Keratinocyte (primary cell): ENCODE measurements at places on chromosomes 16 and 17. TPM values are rescaled to one million over a fixed set of nuclear protein-coding genes. Genes with fewer than 3 reads are reported as not detected.

SPATA22 gene
- polyA plus RNA-seq, result 0.10 TPM in 1 of 3 replicates, not detected in the others

DNA sequence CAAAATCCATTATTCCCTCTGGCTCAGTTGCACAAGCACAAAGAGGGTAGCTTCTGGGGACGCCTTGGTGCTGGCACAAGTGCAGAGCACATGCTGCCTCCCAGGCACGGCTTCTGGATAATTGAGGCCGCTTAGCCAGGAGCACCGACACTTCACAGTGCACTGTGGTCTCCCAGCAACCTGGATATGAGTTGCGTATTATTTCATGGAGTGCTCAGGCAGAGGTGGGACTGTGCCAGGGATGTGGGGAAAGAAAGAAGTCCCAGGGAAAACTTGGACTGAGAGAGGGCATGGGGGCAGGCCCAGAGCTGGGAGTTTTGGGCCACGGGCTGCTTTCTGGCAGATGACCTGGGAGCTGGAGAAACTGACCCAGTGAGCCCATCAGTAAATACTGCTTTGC, 37.5 kb downstream of the MPRIP start:
- peaks cover 66% of the 10 kb centered on the region for H3K36me3 ChIP-seq
- no peak overlapping the region for H3K27ac ChIP-seq
- peaks cover 22% of the 10 kb centered on the region for H3K4me1 ChIP-seq
- no peak overlapping the region for H3K4me3 ChIP-seq
- no peak for DNase-seq

DNA sequence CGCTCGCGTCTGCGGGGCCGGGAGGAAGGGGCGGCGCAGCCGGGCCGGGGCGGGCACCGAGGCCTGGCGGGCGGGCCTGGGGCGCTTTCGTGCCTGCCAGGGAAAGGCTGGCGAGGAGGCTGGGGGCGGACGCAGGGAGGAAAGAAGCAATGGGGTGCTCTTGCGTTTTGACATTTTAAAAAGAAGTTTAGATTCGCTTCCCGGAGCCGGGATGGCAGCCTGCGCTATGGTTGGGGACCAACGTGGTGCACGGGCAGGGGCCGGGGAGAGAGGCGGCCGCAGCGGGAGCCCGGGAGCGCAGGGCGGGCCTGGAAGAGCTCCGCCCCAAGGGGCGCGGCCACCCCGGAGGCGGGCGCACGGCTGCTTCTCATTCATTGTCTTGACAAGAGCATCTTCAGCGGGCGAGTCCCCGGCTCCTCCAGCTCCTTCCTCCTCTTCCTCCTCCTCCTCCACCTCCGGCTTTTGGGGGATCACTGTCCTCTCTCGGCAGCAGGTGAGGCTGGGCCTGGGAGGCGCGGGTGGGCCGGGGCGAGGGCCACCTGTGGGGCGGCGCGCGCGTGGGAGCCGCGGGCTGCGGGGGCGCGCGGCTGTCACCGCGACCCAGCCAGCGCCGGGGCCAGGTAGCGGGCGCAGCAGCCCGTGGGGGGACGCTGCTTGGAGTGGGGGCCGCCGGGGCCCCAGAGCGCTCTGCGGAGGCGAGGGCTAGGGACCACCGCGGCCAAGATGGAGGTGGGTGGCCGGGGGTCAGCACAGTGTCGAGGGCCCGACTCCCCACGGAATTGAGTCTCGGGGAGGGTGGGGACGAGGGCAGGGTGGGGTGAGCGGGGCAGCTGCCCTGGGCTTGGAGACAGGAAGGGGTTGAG, at the start of gene CORO1A:
Gene CORO1A (plus strand): TSS at position 370 of the 863 bp plus-strand sequence. CDS start 1,608 bp downstream, outside the sequence.
- DNase-seq, result peak; percentile 7
- H3K27me3 ChIP-seq, result no peaks in the 10 kb centered on the region
- peak within 1 kb of the TSS; percentile 36 for H3K4me3 ChIP-seq
- no peak within 1 kb of the TSS for H3K27ac ChIP-seq

- no peak for DNase-seq
- H3K4me1 ChIP-seq, result no peaks in the 10 kb centered on the region
- no peak overlapping the region for H3K4me3 ChIP-seq
- H3K27me3 ChIP-seq, result no peaks in the 10 kb centered on the region
- H3K27ac ChIP-seq, result no peak overlapping the region
These were observed 20.1 kb downstream of the ZNF276 start for GRCh38 chr16:89741342-89742014.

GDPD1 gene
- polyA plus RNA-seq, result 1.4 to 3.3 TPM (median 2.8 TPM) in 3 replicates

GRCh38 chr17:39405436-39405835, 4.0 kb upstream of the FBXL20 start:
- H3K4me1 ChIP-seq, result peaks cover 13% of the 10 kb centered on the region
- H3K4me3 ChIP-seq, result no peak overlapping the region
- H3K27me3 ChIP-seq, result no peaks in the 10 kb centered on the region
- no peak overlapping the region for H3K27ac ChIP-seq
- no peak for DNase-seq
- peaks cover 30% of the 10 kb centered on the region for H3K36me3 ChIP-seq

DNA sequence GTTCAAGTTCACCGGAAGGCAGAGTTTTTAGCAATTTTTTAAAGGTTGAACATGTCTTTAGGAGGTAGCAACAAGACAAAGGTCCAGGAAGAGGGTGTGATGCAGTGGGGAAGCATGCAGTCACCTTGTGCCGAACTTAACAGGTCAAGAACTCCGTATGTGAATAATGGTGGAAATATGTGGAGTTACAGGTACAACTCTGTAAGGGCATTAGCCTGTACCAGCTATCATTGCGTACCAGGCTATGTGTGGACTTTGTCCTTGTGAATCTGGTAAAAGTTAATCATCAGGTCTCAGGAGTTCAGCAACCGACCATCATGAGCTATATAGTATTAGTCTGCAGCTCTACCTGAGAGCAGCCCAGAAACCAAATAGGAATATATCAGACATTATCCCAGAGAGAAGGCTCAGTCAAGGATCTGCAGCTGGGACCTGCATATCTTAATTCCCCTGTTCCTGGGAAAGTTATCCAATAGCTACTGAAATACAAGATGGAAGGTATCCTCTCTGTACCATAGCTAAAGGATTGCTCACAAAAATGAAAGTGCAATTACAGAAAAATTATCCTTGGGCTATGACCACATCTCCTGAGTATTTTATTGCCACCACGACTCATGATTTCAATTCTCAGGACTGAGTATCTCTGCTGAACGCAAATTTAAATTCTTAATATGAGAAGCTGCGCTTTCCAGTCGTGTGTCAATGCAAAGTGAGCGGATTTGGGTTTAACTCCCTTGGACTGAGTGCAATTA, 469.3 kb downstream of the CDH13 start:
- no peaks in the 10 kb centered on the region for H3K27me3 ChIP-seq
- DNase-seq, result no peak
- H3K27ac ChIP-seq, result no peak overlapping the region
- no peak overlapping the region for H3K4me3 ChIP-seq
- H3K36me3 ChIP-seq, result no peaks in the 10 kb centered on the region

GRCh38 chr17:45338996-45339535, 22.2 kb upstream of the MAP3K14 start:
- no peak overlapping the region for H3K27ac ChIP-seq
- no peak for DNase-seq
- H3K36me3 ChIP-seq, result no peaks in the 10 kb centered on the region

CBX2 gene
- polyA plus RNA-seq, result 1.7 to 2.3 TPM (median 1.8 TPM) in 3 replicates

GUCY2D gene
- 0.25 to 0.42 TPM in 2 of 3 replicates, not detected in the other for polyA plus RNA-seq

CNTD1 gene
- not detected in 3 replicates for polyA plus RNA-seq

DNA sequence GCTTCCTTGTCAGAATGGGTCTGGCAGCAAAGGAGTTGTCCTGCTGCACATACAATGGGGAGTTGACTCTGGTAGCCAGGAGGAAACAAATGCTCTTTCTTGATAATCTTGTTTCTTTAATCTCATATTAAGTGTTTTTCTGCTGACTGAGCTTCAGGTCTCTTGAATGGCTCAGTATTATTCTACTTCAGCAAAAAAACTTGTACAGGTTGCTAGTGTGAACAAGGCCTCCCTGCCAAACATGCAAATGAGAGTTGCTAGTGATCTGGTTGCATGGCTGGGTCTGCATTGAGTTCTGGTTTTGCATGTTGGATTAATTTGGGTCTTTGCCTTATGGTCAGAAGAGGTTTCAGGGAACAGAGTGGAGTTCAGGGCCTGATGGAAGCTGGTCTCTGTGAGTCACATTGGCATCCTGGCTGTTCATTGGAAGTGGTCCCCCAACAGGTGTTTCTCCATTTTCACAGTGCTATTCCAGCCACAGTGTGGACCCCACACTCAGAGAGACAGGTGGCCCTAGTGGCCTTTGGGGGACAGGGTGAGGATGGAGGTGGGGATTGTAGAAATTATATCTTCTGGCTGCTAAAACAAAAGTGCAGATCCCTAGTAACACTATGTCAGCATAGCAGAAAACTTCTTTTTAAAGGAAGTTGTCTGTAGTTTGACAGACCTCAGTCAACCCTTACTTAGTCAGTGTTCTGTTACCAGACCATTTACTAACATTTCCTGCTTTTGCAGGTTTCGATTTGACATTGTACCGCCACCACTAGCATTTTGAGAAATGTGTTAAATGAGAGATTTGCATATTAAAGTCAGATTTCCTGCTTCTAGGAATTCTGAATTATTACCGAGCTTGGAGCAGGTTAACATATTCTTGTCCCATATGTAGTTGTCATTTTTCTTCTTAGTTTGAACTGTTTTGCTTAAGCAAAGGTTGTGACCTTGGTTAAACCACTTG, 47.1 kb downstream of the EPN2 start:
- no peaks in the 10 kb centered on the region for H3K27me3 ChIP-seq
- no peaks in the 10 kb centered on the region for H3K4me1 ChIP-seq
- no peak overlapping the region for H3K4me3 ChIP-seq
- H3K36me3 ChIP-seq, result peaks cover 15% of the 10 kb centered on the region

ITPRIPL2 gene
- polyA plus RNA-seq, result 4.9 to 6.6 TPM (median 5.9 TPM) in 3 replicates

- H3K36me3 ChIP-seq, result no peaks in the 10 kb centered on the region
- no peaks in the 10 kb centered on the region for H3K27me3 ChIP-seq
- H3K4me3 ChIP-seq, result no peak overlapping the region
- no peak overlapping the region for H3K27ac ChIP-seq
- H3K4me1 ChIP-seq, result no peaks in the 10 kb centered on the region
These were observed 22.7 kb downstream of the GINS3 start for GRCh38 chr16:58415003-58415402.

GRCh38 chr17:44038604-44039011, 23.8 kb upstream of the TMEM101 start:
- DNase-seq, result no peak
- no peaks in the 10 kb centered on the region for H3K27me3 ChIP-seq
- no peak overlapping the region for H3K4me3 ChIP-seq

DNA sequence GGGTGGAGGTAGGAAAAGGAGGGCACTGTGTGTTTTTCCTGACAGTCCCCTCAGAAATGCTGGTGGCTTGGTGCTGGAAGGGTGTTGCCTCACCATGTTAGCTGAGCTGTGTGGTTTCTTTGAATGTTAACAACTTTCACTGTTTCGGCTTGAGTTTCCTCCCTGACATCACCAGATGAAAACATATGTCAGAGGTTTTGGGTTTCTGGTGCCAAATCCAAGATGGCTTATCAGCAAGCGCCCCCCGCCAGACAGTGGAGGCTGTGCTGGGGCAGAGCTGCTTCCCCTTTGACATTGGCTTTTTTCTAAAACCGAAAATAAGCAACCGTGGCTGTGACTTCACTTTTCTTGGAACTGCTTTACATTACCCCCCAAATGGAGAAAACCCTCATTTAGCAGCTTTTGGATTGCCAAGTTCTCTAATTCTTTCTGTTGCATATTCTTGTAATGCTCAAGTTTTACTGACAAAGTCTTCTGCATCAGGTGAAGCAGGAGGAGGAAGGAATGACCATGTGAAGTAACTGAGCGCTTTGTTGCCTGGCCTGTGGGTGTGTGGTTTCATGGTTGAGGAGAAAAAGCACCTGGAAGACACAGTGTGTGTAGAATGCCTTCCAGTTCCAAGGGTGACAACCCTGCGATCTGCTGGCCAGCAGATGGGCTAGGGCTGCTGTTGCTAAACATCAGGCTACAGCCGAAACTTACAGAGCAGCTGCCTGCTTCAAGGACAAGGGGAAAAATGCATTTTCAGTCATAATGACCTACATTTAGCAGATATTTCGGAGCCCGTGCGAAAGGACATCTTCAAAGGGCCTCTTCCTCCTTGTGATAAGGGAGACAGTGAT, 9.7 kb downstream of the RMI2 start:
- H3K4me3 ChIP-seq, result no peak overlapping the region
- H3K36me3 ChIP-seq, result no peaks in the 10 kb centered on the region
- H3K27ac ChIP-seq, result no peak overlapping the region
- peaks cover 37% of the 10 kb centered on the region for H3K4me1 ChIP-seq

DNA sequence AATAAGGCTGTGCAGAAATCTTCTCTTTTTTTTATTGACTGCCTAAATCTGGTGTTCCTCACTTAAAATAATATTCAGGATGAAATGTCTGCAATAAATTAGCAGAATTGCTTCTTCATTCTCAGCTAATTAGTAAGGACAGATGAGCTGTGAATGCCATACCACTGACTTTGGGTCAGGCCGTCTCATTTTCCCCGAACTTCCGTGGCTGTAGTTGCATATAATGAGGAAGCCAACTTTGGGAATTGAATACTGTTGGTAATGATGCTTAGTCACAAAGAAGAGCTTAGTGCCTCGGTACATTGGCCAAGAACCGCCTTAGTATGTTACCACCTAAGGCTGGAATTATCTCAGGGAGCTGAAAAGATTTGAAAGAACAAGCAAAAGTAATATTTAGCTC, 47.6 kb downstream of the NUP93 start:
- no peaks in the 10 kb centered on the region for H3K36me3 ChIP-seq
- peaks cover 30% of the 10 kb centered on the region for H3K4me1 ChIP-seq
- H3K27ac ChIP-seq, result no peak overlapping the region
- no peaks in the 10 kb centered on the region for H3K27me3 ChIP-seq

- no peaks in the 10 kb centered on the region for H3K36me3 ChIP-seq
- DNase-seq, result no peak
- no peaks in the 10 kb centered on the region for H3K4me1 ChIP-seq
- no peaks in the 10 kb centered on the region for H3K27me3 ChIP-seq
- no peak overlapping the region for H3K4me3 ChIP-seq
These were observed 6.7 kb downstream of the NTHL1 start for GRCh38 chr16:2040787-2041522.

LONP2 gene
- polyA plus RNA-seq, result 34.6 to 50.6 TPM (median 49.4 TPM) in 3 replicates

TEX14 gene
- polyA plus RNA-seq, result 0.03 to 0.27 TPM (median 0.16 TPM) in 3 replicates

FOXL1 gene
- polyA plus RNA-seq, result 0.10 to 0.13 TPM (median 0.11 TPM) in 3 replicates

GLP2R gene
- not detected in 3 replicates for polyA plus RNA-seq

- peak; percentile 96 for DNase-seq
- H3K27ac ChIP-seq, result peak overlapping the region; percentile 85
- H3K27me3 ChIP-seq, result no peaks in the 10 kb centered on the region
- peak overlapping the region; percentile 26 for H3K4me3 ChIP-seq
These were observed 13.2 kb downstream of the NGFR start for GRCh38 chr17:49508061-49508865.
